Stimulated activated CD8-positive, alpha-beta memory T cell treated with anti-CD3 and anti-CD28 coated beads, Interleukin-15, amount 100 ng/mL, for 4 hours (primary cell): ENCODE measurements at places on chromosomes 11 and 22.
A peak's percentile ranks its signal among the peaks of the same experiment; 100 is the strongest.

GRCh38 chr11:110778343-110778742, 66.1 kb upstream of the ARHGAP20 start:
- no peak for DNase-seq

- no peak for DNase-seq
Observed at GRCh38 chr11:117997823-117998579, 11.8 kb downstream of the IL10RA start.

DNA sequence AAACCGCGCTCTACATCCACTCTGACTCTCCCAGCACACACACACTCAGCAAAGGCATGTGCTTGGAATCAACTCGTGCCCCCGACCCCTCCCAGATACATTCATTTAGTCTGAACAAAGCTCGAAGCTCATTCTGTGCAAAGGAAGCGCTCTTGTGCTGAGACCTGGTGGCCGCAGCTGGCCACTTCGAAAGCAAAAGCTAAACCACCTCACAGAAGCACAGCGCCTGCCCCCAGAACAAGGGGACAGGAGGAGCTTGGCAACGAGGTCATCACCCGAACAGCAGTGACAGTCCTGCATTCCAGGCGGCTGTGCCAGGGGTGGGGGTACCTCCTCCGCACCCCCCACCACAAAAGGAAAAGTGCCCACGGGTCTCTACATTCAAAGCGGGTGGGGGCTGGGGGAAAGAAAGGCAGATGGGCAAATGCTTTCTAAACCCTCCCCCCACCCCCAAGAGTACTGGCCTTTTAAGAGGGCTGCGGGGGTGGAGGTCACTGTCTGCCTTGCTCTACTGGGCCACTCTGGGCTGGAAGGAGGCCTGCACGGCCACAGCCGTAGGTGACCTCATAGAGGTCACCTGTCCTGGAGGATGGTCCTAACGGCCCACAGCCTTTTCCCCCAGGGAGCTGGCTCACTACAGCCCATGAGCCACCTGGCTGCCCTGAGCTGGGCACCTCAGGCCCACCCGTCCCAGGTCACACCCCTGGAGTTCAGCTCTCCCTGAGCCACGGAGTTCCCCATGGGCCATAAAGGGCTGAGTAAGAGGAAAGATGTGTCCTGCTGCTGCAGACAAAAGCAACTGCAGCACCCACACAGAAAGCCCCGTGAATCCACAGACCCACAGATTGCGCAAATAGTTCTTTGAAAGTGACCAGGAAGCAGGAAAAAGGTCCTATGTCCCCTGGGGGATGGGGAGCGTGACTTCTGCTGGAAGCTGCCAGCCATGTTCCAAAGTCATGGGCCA, 21.3 kb downstream of the CBX7 start:
- DNase-seq: no peak

DNA sequence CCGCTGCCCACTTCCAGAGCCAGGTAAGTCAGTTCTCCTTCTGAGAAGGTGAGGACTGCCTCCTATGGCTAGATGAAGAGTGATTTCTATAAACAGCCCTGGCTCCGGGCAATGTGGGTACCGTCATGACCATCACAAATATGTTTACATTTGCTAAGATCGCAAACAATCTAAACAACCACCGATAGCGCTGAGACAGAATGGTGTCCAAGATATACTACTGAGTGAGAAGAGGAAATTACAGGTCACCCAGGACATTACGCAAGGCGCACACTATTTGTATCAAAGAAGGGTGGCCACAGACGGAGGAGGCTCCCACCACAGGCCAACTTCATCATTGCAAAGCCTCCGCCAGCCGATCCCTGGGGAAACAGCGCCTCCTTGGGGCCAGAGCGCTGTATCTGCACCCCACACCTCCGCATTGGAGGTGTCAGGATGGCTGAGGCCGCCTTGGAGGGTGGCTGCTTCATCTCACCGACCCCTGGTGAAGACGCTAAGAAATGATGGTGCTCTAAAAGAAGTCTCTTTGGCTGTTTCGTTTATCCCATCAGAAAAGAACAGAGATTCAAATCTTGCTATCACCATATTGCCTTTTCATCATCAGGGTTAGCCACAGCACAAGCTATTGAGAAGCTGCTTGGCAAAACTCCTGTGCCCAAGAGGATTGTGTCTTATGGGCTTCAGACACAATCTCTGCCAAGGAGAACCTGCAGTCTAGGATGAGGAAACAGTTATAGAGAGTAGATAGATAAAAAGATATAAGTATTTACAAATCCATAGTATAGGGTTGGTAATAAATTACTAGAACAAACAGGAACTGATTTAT, 12.3 kb upstream of the ASRGL1 start:
- DNase-seq: no peak

- DNase-seq: no peak
Observed at GRCh38 chr22:32880505-32880892, 79.0 kb downstream of the TIMP3 start.

DNA sequence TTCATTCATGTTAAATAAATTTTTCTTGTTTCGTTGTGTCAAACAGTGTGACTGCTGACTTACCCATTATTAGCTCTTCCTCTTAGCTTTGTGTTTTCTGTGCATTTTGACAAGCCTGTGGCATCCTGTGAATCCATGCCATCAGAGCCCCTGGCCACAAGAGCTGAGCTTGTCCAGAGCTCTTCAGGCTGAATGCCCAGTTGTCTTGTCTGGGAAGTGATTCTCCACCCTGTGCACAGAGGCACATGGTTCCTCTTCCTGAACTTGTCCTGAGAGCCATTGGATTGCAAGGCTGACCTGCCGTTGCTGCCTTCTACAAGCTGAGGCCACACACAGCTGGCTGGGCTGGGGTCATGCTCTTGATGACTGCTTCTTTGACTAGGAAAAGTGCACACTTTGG, 64.1 kb downstream of the PPP6R3 start:
- no peak for DNase-seq

DNA sequence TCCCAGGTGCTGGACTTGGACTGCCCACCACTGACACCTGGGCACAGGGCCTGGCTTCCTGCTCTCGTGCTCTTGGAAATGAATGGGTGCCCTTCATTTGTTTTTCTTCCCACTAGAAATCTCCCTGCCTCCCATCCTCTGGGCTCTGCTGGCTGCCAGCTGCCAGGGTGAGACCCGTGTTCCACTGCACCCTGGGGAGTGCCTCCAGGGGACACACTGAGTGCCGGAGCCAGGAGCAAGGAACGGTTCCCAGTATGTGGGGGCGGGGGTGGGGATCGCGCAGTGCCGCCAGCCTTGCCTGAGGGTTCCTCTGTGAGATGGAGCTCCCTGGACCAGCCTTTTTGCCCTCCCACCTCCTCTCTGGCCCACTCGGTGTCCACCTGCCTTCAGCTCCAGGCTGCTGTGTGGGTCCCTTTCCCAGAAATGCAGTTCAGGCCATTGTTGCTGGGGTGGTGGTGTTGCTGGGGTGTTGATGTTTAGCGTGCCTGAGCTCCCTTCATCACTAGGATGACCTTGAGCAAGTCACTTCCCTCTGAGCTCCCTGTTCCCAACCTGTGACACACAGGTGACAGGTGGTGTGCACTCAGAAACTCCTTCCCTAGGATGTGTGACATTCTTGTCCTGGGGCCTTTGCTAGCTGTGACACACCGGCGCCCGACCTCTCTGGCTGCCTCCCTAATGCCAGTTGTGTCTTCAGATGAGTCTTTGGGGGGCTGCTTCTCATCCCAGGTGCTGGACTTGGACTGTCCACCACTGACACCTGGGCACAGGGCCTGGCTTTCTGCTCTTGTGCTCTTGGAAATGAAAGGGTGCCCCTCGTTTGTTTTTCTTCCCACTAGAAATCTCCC, 72.1 kb downstream of the MED15 start:
- DNase-seq: no peak

DNA sequence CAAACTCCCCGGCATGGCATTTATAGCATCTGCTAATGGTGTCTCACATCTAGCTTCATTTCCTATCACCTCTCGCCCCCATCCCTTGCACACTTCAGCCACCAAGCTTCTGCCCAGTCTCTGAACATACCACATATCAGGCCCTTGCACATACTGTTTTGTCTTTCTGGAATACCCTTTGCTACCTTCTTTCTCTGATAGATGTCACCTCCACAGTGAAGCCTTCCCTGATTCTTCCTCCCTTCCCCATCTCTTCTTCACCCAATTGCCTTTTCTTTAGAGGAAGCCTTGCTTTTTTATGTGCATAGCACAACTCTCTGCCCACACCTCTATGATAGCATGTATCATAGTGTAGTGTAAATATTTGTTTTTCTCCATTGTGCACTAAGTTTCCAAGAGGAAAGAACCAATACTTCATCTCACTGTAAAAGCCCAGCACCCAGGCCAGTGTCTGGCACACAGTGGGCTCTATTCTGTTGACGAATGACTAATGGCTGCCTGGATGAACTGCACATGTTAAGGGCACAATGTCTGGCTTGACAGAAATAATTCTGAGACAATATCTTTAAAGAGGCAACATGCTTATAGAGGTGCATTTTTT, 27.8 kb downstream of the P4HA3 start:
- DNase-seq: no peak

DNA sequence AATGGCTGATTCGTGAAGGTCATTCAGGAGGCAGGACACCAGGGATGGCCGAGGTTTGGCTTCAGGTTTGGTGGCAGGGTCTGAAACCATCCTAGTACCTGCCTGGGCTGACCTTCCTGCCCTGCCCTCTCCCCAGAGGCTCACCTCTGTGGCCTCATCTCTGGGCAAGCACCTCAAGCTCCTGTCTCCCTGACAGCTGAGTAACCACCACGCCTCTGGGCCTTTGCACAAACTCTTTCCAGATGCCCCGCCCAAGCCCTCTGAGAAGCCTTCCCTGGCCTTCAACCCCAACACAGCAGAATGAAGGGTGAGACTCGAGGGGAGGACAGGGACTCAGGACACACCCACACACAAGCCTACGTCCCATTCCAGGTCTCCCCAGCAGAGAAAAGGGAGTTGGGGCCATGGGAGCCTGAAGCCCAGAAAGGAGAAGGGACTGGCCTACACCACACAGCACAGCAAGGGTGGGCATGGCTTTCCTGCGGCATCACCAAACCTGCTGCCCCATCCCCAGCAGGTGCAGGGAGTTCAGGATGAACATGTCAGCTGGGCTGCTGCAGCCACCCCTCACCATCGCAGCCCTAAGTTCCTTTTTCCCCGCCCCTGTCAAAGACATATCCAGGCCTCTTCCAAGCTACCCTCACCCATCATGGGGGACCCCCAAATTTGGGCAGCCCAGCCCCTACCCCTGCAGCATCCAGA, 2.4 kb downstream of the SHISA8 start:
- DNase-seq: no peak

DNA sequence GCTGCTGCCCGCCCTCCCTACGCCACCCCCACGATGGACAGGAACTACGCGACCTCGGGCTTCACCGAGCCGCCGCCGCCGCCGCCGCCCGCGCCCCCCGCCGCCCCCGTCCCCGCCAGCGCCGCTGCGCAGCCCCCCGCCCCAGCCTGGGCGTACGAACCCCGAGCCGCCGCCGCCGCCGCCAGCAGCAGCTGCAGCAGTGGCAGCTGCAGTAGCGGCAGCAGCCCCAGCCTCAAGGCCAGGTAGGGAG, 407 bp downstream of the QSER1 start:
- DNase-seq: peak; percentile 28

GRCh38 chr11:68052137-68052873, 13.5 kb downstream of the TCIRG1 start:
- DNase-seq: no peak

GRCh38 chr11:66854231-66854661, 2.6 kb upstream of the LRFN4 start:
- DNase-seq: no peak

DNA sequence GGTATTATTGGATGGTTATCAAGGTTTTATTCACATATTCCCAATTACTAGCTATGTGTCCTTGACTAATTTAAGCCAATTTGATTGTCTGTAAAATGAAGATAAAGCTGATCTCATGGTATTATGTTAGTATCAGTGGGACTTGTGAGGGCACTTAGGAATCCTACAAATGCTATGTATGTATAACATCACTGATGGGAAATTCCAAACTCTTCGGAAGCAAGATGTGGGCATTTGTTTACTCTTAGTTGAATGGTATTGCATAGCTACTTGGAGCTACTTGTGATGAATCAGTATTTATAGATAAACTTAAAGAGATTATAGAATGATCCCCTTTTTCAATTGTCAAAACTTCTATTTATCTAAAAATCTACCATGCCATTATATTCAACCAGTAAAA, 239.9 kb downstream of the CNTN5 start:
- no peak for DNase-seq

GRCh38 chr11:68213135-68213515, at the start of gene KMT5B:
Gene KMT5B, minus strand, starts transcription at chr11:68213296. Its CDS starts 23,220 bp downstream, at chr11:68190076.
- DNase-seq: no peak

DNA sequence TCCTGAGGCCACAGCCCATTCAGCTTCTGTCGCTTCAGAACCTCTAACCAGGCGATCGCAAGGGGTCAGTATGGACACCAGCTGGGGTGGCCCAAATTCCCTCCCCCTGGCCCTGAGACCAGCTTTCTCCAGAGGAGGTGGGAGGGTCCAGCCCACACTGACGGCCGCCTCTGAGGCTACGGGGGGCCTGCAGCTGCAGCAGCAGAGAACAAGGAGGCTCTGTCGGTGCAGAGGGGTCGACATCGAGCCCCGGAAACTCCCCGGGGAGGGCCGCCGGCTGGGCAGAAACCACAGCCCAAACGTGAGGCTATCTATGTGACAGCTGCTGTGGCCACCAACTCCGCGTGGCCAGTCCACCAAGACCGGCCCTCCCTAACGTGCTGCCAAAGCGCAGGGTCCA, 40.8 kb downstream of the ELFN2 start:
- DNase-seq: no peak

DNA sequence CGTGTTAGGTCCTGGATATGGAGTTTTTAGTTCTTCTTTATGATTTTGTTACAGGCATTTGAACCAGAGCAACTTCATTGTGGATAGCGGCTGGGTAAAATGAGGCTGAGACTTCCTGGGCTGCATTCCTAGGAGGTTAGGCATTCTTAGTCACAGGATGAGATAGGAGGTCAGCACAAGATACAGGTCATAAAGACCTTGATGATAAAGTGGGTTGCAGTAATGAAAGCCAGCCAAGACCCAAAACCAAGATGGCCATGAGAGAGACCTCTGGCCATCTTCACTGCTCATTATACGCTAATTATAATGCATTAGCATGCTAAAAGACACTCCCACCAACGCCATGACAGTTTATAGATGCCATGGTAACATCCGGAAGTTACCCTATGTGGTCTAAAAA, 23.4 kb upstream of the CLMP start:
- DNase-seq: no peak

DNA sequence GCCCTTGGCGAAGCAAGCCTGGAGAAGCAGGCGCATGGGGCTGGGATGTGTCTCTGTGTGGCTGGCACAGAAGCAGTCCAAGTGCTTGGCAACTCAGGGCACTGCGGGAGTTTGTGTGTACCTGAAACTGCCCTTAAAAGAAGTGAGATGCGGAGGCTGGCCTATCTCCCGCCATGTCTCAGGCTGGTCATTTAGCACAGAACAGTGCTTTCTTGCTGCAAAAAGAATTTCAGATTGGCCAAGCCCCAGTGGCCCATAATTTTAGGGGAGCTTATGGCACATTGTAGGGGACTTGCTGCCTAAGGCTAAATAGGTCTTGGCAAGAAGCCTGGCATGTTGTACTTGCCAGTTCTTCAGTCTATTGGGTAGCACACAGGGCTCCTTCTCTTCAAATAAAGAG, 16.4 kb downstream of the EHF start:
- DNase-seq: no peak

- no peak for DNase-seq
Observed at GRCh38 chr11:117805045-117805444, 8.0 kb upstream of the DSCAML1 start.

GRCh38 chr11:64219354-64219684, 6.7 kb downstream of the TRPT1 start:
- DNase-seq: no peak

- no peak for DNase-seq
Observed at GRCh38 chr22:35476341-35476740, 64.3 kb upstream of the RASD2 start.

GRCh38 chr11:9568854-9569587, 4.4 kb upstream of the WEE1 start:
- DNase-seq: no peak

- no peak for DNase-seq
Observed at GRCh38 chr11:47183969-47184368, 2.3 kb downstream of the PACSIN3 start.
